Putamen (tissue), 1 donor: ENCODE measurements at places on chromosomes 11 and 22.

DNA sequence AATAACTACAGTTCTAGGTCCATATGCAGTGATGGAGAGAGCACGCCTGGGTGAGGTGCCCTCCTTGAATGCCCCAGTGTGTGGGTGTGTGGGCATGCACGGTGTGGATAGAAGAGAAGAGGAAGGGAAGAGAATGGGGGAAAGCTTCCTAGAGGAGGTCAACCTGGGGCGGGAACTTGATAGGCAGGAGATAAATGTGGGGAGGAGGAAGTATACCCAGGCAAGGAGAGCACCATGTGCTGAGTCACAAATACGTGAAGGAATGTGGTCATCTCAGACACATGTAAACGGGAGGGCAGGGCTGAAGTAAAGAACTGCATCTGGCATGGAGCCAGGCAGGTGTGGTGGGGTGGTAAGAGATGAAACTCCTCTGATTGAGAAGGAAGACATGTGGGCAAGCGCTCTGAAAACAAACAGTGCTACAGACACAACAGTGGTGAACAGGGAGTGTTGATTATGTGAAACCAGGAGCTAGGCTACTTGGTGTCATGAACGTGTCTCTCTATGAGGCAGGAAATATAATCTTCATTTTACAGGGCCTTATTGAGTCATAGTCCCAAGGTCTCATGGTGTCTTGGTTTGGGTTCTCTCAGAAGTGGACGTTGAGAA is 61.5 kb upstream of the EED start:
- DNase-seq: no peak

- DNase-seq: no peak
These were observed 144.9 kb downstream of the PGR start for GRCh38 chr11:100984668-100985067.

GRCh38 chr11:132035228-132035627 is 664.8 kb downstream of the NTM start:
- no peak for DNase-seq

DNA sequence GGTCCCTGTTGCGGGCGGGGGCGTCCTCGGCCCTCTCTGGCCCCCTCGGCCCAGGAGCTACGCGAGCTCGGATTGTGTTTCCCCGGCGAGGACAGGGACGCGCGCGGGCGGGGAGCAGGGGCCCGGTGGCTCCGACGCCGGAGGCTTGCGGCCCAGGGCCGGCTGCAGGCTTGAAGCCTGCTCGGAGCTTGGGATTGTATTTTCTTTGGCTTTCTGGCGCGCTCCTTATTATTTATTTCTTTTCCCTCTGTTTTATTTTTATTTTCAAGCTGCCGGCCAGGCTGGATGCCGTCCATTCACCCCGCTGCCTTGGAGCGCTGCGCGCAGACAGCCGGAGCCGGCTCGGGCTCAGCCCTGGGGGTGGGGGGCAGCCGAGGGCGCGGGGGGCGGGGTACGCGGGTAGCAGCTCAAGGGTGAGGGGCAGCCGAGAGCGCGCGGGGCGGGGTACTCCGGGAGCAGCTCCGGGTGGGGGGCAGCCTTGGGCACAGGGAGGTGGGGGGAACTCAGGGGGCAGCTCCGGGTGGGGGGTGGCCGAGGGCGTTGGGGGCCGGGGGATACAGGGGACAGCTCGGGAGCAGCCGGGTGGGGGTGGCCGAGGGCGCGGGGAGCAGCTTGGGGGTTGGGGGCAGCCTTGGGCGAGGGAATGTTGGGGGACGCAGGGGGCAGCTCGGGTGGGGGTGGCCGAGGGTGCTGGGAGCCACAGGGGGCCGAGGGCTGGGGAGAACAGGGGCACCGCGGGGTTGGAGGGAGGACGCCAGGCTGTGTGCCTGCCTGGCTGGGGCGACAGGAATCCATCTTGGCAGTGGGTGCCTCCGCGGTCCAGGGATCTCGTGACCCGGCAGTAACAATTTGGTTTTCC is 42.7 kb downstream of the KCNJ1 start:
- no peak for DNase-seq

DNA sequence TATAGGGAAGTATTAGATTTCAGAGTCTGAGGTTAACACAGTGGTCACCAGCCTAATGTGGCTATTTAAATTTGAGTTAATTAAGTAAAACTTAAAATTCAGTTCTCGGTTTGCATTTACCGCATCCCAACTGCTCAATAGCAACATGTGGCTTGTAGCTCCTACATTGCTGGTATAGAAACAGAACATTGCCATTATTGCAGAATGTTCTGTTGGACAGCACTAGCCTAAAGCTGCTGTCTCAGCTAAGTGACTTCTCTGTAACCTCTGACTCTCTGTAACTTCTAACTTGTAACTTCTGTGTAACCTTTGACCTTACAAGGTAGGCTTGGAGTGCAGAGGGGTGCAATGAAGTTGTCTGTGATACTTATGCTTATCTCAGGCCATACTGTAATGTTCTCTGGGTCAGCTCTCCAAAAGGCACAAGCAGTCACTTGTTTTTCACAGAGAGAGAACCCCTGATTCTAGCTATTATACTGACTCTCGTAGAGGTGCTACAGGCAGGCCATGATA is 78.7 kb downstream of the ZNRF3 start:
- DNase-seq: no peak

DNA sequence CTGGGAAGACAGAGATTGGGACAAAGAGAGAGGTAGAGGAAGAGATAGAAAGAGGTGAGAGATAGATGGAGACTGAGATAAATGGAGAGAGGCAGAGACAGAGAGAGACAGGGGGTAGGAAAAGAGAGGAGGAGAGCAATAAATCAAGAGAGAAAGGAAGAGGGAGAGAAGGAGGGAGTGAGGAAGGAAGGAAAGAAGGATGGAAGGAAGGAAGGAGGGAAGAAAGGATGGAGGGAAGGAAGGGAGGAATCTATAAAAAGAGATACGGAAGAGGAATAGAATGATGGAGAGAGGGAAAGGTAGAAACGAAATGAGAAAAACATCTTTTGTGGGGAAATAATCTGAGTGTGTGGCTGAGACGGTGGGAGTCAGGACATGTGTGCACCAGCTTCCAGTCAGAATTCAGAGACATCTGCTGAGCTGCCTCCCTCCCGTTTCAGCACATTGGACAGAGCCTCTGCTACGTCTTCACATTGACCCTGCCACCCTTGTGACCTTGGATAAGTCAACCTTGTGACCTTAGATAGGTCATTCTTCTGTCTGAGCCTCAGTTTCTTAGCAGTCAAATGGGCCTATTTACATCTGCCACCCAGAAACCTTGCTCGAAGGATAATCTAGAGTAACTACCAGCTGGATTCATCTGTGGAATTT is 417.8 kb downstream of the MIAT start:
- DNase-seq: no peak

DNA sequence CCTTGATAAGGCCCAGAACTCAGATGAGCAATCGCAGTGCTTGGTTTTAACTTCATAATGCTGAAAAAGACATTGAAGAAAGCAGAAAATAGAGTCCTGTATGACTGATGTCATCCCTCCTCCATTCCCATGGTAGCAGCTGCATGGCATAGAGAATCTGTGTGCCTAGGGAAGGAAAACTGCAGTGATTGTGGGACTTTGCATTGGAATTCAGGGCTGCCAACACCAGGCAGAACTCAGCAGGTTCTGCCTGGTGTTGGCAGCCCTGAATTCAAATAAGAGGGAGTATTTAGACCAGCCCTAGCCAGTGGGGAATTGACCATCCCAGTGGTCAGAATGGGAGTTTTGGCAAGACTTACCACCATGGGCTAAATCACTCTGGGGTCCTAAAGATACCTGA is 1016.0 kb downstream of the FAM181B start:
- DNase-seq: no peak

DNA sequence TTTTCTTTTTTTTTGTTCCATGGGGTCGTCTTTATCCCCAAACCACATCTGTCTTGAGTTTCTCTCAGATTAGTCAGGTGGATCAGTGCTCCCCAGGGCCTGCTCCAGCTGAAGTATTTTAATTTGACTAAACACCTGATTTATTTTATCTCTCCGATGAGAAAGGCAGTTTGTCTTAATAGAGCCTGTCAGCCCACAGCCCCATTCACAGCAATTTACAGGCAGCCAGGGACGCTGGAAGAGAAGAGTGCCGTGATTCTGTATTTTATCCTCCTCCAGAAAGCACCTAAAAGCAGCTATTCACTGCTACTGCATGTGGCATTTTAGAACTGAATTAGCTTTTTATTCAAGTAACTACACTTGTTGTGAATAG is 164.5 kb downstream of the SOX6 start:
- peak; percentile 16 for DNase-seq

- no peak for DNase-seq
These were observed 937 bp upstream of the FAM168A start for GRCh38 chr11:73598719-73599379.

DNA sequence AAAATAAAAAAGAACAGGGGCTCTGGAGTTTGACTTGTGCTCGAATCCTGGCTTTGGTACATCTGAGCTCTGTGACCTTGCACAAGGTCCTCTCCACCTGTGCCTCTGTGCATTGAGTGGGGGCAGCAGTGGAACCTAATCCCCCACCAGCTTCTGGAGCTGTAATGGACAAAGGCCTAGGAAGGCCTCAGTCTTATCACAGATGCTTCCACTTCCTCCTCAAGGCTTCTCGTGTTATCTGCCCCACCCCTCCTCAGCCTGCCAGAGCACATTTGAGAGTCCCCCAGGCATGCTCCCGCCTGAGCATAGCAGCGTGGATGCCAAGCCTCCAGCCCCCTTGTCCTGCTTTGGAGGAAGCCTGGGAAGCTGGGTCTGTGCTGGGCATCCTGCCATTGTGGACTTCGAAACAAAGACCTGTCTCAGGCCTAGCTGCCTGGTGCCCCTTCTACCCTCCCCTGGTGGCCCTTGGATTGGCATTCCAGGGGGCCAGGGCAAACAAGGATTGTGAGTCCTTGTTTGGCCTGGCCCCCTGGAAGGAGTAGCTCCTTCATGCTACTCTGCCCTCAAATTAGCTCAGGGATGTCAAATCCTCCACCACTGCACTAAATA is 15.0 kb downstream of the SLC35E4 start:
- DNase-seq: peak; percentile 79

- DNase-seq: no peak
These were observed 305.2 kb downstream of the RAB38 start for GRCh38 chr11:87870086-87870485.

DNA sequence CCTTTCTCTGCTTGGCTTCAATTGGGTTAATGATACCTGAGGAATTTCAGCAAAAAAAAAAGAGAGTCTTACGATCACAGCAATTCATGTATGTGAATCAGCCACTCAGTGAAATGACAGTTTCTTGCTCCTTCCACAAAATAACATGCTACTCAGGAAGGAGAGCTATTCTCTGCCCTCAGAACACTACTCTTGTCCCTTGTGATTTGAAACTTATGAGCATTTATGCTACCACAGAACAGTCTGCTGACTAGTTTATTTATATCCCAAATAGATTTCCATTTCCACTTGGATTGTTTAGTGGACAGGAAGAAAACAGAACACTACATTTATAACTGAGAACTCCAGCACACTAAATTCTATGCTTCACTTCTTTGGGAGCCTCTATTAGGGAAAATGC is 8.5 kb downstream of the TFIP11 start:
- DNase-seq: no peak

DNA sequence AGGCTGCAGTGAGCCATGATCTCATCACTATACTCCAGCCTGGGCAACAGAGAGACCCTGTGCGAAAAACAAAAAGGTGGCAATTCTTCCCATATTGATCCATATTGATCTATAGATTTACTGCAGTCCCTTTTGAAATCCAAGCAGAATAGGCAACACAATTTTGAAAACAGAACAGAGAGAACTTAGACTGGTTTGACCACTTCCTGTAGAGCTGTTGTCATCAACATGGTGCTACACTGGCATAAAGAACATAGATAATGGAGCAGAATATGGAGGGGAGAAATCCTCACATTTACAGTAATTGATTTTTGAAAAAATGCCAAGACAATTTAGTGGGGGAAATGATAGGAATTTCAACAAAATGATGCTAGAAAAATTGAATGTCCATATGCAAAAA is 34.1 kb downstream of the GRK3 start:
- DNase-seq: no peak

DNA sequence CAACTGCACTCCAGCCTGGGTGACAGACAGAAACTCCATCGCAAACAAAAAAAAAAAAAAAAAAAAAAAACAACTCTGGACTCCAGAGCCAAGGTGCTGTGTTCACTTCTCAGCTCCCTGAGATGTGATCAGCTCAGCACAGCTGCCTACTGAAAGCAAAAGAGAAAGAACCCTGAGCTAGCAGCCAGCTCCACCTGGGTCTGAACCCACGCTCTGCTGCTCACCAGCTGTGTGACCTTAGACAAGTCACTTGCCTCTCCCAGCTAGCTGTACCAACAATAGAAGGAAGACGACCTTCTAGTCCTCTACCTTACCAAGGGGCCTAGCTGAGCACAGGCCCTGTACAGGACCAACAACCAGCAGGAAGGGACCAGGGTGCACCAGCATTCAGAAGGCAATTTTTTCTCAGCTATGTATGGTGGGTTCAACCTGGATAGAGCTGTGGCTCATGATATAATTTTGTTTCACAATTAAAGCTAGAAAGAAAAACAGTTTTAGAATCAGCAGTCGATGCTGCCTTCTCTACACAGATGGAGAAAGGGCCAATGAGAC is 3.8 kb downstream of the DGCR2 start:
- DNase-seq: no peak

GRCh38 chr22:48177631-48178030 is 1415.2 kb downstream of the TBC1D22A start:
- no peak for DNase-seq

- DNase-seq: no peak
These were observed 412.6 kb downstream of the TENM4 start for GRCh38 chr11:79028225-79028624.

- DNase-seq: no peak
These were observed 542.1 kb upstream of the LUZP2 start for GRCh38 chr11:23954730-23955129.

GRCh38 chr11:75611823-75612222 is 49.8 kb downstream of the SERPINH1 start:
- no peak for DNase-seq

DNA sequence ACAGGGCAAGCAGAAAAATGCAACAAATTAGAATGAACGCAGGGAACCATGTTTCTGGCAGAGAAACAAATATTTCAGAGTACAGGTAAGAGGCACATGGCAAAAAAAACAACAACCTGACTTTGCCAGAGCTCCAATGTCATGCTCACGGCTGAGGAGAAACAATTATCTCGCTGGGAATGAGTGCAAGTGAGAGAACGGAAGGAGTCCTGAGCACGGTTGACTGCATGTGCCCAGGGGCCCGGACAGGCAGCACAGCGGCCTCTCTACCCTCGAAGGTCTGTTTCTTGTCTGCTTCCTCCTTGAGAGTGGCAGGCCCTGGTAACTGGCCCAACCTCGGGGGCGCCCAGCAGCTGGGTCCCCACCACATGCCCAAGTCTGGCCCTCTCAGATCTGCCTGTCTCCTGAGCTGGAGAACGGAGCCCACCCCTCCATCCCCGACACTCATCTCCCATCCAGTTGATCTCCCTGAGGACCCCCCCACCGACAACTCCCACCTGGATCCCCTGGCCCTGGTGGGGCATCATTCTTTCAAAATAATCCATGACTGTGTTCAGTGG is 24.6 kb upstream of the RTN4R start:
- DNase-seq: no peak

GRCh38 chr11:120040151-120040840 is 97.6 kb downstream of the TRIM29 start:
- no peak for DNase-seq
